ENCODE measurements at places on chromosomes 16 and 17.

DNA sequence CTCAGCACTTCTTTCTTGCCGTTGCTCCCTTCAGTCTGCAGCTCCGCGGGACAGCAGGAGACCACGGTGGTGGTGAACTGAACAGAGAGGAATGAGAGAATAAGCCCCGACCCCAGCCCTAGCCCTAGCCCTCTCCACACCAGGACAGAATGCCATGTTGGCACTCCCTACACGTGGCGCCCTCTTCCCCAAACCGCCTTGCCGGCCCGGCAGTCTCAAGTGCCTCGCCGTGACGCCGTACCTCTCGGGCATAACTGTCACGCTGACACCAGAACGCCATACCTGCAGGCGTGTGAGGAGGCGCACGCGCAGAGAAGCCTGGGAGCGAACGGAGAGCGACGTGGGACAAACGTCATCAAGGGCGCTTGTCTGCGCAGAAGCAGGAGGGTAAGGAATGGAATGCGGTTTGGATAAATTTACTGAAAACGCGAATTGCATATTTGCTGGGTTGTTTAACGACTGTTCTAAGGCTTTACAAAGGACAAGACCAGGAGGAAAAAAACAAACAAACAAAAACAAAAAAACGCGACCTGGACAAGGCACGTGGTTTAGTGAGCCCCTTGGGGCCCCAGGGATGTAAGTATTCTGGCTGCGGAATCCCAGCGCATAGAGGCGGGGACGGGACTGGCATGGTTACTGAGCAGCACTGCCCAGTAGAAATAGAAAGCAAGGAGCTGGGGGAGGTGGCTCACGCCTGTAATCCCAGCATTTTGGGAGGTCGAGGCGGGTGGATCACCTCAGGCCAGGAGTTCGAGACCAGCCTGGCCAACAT lies at the start of gene AARSD1:
Gene AARSD1, minus strand, starts transcription at position 294 of the 772 bp plus-strand sequence. Its CDS starts 14 bp downstream, at position 280.
- peak; percentile 96 for DNase-seq

- peak; percentile 73 for DNase-seq
Observed at GRCh38 chr16:87278191-87279093, 38.8 kb downstream of the C16orf95 start.

DNA sequence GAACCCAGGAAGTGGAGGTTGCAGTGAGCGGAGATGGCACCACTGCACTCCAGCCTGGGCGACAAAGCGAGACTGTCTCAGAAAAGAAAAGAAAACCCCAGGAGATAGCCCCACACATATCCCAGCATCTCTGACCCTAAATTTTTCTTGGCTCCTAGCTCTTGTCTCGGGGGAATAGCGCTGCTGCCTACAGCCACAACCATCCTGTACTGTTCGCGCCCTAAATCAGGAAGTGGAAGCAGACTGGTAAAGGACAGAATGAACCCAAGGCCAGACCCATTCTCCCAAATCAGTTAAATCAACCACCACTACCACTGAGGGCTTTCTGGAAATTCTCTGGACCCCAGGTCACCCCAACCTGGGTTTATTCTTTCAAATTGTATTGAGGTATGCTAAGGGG lies 1.7 kb downstream of the CTDNEP1 start:
- no peak for DNase-seq

- DNase-seq: no peak
Observed at GRCh38 chr16:75787440-75787839, 61.1 kb upstream of the CPHXL start.

DNA sequence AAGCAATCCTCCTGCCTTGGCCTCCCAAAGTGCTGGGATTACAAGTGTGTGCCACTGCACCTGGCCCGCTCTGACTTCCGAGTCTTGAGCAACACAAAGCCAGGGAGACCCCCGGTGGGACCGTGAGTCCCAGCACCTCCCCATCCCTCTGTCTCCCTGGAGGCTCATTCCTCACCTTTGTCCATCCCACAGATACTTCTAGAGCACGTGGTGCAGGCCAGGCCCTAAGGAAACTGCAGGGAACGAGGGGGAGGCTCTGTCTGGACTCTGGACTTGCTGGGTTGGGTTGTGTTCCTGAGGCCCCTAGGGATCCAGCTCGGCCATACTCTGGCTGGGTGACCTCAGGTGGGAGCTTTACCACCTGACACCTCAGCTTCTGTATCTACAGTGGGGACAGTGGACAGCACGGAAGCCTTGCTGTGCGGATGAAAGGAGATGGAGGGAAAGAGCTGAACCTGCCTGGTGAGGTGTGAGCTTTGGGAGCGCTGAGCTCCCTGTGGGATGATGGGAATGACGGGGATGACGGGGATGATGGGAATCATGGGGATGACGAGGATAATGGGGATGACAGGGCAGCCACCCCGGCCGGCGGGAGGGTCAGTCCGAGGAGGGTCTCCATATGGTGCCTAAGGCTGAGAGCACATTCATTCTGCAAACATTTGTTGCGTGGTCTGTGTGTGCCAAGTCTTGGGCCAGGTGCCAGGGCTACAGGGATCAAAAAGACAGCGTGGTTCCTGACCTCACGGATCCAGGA lies 26.6 kb downstream of the C16orf74 start:
- DNase-seq: no peak

DNA sequence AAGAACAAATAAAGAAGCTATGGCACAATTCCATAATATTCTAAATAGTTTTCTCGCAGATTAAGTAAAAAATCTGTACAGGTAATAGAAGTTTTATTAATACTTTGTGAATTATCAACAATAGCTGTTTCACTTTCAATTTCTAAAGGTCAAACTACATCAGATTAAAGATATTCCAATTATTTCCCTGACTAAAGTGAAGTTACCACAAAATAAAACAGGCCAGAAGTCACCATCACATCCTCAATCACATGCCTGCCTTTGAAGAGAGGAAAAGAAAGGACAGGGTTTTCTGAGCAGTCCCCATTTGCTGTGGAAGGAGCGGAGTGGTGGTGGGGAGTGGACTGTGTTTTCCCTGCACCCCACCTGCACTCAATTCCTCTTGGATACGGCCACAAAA lies 11.1 kb downstream of the ITFG1 start:
- no peak for DNase-seq

DNA sequence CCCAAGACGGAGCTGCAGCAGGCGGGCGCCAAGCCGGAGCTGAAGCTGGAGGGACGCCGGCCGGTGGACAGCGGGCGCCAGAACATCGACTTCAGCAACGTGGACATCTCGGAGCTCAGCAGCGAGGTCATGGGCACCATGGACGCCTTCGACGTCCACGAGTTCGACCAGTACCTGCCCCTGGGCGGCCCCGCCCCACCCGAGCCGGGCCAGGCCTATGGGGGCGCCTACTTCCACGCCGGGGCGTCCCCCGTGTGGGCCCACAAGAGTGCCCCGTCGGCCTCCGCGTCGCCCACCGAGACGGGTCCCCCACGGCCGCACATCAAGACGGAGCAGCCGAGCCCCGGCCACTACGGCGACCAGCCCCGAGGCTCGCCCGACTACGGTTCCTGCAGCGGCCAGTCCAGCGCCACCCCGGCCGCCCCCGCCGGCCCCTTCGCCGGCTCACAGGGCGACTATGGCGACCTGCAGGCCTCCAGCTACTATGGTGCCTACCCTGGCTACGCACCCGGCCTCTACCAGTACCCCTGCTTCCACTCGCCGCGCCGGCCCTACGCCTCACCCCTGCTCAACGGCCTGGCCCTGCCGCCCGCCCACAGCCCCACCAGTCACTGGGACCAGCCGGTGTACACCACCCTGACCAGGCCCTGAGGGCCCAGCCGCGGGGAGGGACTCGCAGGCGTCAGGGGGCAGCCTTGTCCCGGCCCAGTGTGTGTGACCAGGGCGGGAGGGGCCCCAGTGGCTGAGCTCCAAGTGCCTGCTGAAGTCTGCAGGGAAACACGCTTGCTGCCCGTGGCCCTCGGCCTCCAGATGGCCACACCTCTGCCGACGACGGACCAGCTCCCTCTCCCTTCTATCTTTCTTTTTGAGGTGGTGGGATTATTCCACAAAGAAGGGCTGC lies 3.4 kb downstream of the SOX8 start:
- no peak for DNase-seq

DNA sequence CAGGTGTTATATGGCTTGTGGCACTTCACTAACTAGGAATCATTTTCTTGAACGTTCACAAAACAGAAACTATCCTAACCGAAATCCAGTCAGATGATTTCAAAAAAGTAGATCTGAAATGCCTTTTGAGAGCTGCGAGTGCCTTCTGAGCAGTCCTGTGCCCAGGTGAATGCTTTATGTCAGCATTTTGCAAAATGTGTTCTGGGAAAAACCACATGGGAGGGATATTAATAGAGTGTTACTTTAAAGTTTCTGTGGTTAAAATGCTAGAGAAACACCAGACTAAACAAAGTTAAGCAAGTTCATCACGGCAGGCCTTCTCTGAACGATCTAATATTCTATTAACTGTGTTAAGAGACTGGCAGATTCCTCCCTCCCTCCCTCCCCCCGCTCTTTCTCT lies 15.8 kb upstream of the RGS9 start:
- DNase-seq: no peak

DNA sequence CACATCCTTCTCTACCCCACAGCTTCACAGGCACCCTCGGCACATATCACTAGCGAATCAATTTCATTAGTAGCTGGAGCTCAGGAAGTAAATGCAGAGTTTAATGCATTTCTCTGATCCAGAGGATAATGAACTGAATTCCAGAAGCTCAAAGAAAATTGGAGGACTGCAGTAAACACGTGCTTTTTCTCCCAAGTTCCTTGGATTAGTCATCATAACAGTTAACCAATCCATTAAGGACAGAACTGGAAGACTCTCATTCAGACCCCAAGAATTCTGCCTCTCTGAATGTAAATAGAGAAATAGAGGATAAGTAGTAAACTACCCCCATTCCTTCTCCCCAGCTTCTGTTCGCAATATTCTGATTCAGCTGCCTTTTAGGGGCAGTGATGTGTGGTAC lies 40.7 kb downstream of the DUSP14 start:
- no peak for DNase-seq

DNA sequence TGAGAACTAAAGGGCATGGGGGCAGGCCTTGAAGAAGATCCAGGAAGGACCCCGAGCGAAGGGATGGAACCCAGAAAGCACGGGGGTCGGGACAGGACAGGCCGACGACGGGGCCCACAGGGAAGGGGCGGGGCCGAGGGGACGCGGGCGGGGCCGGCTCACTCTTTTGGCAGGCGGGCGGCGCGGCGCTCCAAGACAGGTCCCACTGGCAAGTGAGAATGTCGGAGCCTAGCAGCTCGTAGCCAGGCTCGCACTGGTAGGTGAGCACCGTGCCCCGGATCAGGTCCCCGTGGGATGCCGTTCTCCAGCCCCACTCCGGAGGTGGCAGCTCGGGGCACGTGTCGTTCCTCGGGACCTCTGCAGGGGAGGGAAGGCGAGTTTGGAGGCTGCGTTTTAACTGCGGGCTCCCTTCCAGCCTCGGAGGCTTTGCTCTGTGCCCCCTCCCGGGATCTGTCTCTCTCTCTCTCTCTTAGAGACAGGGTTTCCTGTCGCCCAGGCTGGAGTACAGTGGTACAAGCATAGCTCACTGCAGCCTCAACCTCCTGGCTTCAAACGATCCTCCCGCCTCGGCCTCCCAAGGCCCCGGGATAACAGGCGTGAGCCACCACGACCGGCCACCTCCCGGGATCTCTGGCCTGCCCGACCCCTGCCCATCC lies 13.7 kb upstream of the CDIPT start:
- no peak for DNase-seq

GRCh38 chr16:89355007-89355406 lies 135.4 kb downstream of the ANKRD11 start:
- no peak for DNase-seq

DNA sequence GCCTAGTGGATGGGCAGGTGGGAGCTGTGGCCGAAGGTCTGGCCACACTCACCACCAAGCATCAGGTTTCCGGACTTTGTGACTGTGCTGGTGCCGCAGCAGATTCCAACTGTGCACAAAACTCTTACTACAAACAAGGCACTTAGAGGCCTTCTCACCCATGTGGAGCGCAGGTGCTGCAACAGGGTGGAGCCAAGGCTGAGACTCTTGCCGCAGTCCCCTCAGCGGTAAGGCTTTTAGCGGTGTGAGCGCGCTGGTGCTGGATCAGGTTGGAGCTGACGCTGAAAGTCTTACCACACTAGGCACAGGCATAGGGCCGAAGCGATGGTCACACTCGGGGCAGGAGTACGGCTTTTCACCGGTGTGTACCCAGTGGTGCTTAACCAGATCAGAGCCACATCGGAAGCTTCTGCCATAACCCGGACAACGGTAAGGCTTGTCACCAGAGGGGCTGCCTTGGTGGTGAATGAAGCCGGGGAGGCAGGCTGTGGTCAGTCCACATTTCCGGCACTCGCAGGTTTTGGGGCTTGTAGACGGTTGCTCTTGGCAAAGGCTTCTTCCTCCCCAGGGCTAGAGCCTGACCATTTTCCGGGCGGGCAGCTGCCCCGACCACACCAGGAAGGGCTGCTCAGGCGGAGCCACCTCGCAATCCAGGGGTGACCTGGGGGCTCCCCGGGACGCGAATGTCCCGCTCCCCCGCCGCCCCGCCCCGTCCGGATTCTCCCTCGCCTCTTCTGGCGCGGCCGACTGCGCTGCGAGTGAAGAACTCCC lies 1.0 kb upstream of the ARMC5 start:
- DNase-seq: peak; percentile 76

DNA sequence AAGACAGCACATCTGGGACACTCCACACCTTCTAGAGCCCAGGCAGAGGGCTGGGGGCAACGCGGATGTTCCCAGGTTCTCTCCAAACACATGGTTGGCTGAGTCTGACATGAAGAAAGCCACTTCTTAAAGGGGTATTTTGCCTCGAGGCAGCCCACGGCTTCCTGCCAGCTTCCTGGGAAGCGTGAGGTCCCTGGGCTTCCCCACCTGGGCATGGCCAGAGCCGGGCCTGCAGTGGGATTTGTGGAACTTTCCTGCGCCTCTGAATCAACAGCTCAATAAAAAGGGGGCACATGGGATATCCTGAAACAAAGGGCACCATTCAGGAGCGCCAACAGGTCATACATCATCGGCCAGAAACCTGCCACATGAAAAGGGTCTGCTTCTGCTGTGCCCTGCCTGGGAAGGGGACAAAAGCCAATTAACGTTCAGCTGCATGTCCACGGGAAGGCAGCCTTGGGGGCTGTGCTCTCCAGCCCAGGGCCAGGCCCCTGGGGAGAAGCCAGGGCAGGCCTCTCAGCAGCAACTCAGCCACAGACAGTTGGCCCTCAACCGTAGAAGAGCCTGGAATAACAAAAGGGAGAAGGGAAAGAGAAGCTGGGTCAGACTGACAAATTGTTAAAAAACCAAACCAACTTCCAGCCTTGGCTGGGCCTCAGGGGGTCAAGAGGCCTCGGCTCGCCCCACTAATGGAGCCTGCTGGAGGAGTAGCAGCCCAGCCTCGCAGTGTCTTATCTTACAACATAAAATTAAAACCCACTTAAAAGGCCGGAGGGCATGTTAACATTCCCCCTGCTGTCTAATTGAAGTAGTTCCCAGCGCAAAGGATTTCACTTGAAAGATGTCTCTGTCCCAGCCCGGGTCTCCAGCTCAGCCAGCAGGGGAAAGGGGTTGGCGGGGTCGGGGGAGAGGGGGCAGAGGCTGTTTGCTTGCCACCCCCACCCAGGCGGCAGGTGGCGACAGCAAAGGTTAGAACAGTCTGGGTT lies 34.2 kb downstream of the TBX4 start:
- no peak for DNase-seq

GRCh38 chr16:1530883-1531637 lies 2.4 kb upstream of the TMEM204 start:
- DNase-seq: no peak

- no peak for DNase-seq
Observed at GRCh38 chr17:72691586-72691985, 400.9 kb downstream of the SLC39A11 start.

GRCh38 chr16:14427371-14427948 lies 202.6 kb downstream of the PARN start:
- DNase-seq: no peak

GRCh38 chr17:43790311-43790940 lies 10.2 kb downstream of the CFAP97D1 start:
- no peak for DNase-seq
